ENCODE measurements at places on chromosomes 13 and 19. TPM values are rescaled to one million over a fixed set of nuclear protein-coding genes. Genes with fewer than 3 reads are reported as not detected.

NLRP5 gene
- total RNA-seq = not detected

TSPAN16 gene
- not detected for total RNA-seq

LRG1 gene
- 12.0 TPM for total RNA-seq

ETV2 gene
- total RNA-seq = 0.20 TPM

CGB2 gene
- total RNA-seq = not detected

DNA sequence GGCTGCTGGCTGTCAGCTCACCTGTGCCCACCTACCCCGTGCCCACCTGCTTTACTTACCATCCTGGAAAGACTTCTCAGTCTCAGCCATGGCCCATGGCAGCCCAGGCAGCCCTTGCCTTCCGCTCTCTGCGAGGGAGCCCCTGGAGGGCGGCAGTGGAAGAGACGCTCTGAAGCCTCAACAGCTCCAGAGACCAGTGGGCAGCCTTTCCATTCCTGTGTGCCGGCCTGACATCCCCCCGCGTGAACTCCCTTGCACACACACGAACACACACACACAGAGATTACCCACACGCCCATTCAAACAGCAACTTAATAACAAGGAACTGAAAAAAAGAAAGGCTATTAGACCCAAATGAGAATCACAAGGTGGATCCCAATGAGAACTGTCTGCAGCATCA, 14.2 kb upstream of the RASA3 start:
- no peak overlapping the region for H3K27ac ChIP-seq
- no peaks in the 10 kb centered on the region for H3K4me1 ChIP-seq
- no peak overlapping the region for H3K4me3 ChIP-seq
- no peak for DNase-seq

DNA sequence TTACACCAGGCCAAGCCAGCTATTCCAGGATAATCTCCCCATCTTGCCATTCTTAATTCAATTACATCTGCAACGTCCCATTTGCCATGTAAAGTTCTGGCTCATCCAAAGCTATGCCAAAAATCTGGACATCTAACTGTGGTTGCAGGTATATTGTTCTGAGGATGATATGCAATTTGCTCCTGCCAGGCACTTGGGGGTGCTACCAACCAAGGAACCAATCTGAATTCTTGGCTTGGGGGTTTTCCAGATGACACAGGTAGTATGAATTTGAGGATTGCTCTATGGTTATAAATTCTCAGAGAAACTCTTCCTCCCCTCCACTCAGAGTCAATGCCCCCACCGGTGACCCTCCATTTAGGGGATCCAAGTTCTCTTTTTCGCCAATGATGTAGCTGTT, 33.0 kb downstream of the CRYL1 start:
- peaks cover 31% of the 10 kb centered on the region for H3K4me1 ChIP-seq
- peak; percentile 46 for DNase-seq
- H3K4me3 ChIP-seq = no peak overlapping the region
- no peaks in the 10 kb centered on the region for H3K27me3 ChIP-seq

DNA sequence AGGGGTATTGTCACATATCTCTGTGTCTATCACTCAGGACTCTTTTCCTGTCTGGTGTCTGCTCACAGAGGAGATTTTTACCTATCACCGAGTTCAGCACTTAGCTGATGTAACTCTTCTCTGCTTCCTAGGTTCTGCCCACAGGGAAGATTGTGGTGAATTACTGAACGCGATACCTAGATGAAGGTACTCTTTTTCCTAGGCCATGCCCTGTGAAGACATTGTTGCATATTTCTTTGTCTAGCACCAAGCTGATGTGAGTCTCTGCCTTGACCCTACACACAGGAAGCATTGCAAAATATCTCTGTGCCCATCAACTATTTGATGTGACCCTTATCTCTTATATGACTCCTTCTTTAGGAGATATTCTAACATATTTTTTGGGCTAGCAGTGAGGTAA, 72.1 kb upstream of the ZNF43 start:
- H3K27ac ChIP-seq = no peak overlapping the region
- H3K4me3 ChIP-seq = no peak overlapping the region
- no peaks in the 10 kb centered on the region for H3K4me1 ChIP-seq
- H3K27me3 ChIP-seq = no peaks in the 10 kb centered on the region

GRCh38 chr19:30783936-30784335, 411.8 kb downstream of the ZNF536 start:
- DNase-seq = no peak
- no peak overlapping the region for H3K27ac ChIP-seq
- no peaks in the 10 kb centered on the region for H3K4me1 ChIP-seq
- H3K4me3 ChIP-seq = no peak overlapping the region
- H3K27me3 ChIP-seq = no peaks in the 10 kb centered on the region
- no peaks in the 10 kb centered on the region for H3K36me3 ChIP-seq

DNA sequence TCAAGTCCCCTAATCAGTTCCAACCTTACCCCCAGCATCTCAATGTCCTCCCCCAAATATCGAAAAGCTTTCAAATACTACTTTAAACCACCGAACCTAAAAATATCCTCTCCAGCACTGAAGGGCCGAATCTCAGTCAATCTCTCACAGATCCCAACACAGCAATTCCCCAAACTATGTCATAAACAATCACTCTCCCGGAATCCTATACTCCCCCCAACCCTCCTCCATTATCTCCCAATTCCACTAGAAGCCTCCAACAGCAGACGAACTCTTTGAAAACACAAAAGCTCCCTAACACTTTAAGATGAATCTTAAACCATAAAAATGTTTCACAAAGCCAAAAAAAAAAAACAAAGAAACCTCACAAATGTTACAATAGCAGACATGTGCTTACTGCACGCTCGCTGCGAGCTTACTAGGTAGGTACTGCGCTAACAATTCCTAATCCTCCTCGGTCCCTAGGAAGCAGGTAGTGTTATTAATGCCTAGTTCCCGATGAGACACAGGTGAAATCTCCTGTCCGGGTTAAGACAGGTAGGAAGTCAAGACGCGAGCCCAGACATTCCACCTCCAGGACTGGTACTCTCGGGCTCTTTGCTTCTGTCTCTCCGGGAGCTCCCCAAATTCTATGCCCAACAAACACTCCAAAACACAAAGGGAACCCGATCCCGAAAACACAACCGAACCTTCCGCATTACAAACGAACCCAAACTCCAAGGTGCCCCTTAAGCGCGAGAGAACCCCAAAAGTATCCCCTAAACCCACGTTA, 14.2 kb downstream of the FBXO46 start:
- H3K4me3 ChIP-seq = peak overlapping the region; percentile 79
- H3K27ac ChIP-seq = peak overlapping the region; percentile 88
- no peaks in the 10 kb centered on the region for H3K27me3 ChIP-seq
- peaks cover 57% of the 10 kb centered on the region for H3K4me1 ChIP-seq
- DNase-seq = no peak

- no peaks in the 10 kb centered on the region for H3K27me3 ChIP-seq
- no peak overlapping the region for H3K4me3 ChIP-seq
- H3K36me3 ChIP-seq = peaks cover 9% of the 10 kb centered on the region
- no peaks in the 10 kb centered on the region for H3K4me1 ChIP-seq
- no peak overlapping the region for H3K27ac ChIP-seq
These were observed 9.8 kb downstream of the ZNF333 start for GRCh38 chr19:14699641-14700040.

GRCh38 chr13:41820581-41821237, 140.2 kb downstream of the VWA8 start:
- no peaks in the 10 kb centered on the region for H3K27me3 ChIP-seq
- H3K4me3 ChIP-seq = no peak overlapping the region
- no peaks in the 10 kb centered on the region for H3K4me1 ChIP-seq
- H3K36me3 ChIP-seq = peaks cover 30% of the 10 kb centered on the region
- H3K27ac ChIP-seq = no peak overlapping the region

DNA sequence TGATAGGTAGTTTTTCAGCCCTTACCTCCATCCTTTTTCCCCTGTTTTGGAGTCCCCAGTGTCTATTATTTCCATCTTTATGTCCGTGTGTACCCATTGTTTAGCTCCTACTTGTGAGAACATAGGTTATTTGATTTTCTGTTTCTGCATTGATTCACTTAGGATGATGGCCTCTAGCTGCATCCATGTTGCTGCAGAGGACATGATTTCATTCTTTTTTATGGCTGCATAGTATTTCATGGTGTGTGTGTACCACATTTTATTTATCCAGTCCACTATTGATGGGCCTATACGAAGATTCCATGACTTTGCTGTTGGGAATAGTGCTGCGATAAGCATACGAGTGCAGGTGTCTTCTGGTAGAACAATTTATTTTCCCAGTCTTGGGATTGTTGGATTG, 15.0 kb upstream of the ZNF527 start:
- H3K27me3 ChIP-seq = no peaks in the 10 kb centered on the region
- no peak overlapping the region for H3K27ac ChIP-seq
- no peak overlapping the region for H3K4me3 ChIP-seq
- H3K36me3 ChIP-seq = peaks cover 1% of the 10 kb centered on the region
- H3K4me1 ChIP-seq = no peaks in the 10 kb centered on the region
- no peak for DNase-seq

- H3K4me1 ChIP-seq = peaks cover 35% of the 10 kb centered on the region
- no peak for DNase-seq
- no peaks in the 10 kb centered on the region for H3K36me3 ChIP-seq
- H3K27me3 ChIP-seq = no peaks in the 10 kb centered on the region
- peak overlapping the region; percentile 48 for H3K27ac ChIP-seq
These were observed 506 bp upstream of the MRPL34 start for GRCh38 chr19:17305216-17305516.

- no peaks in the 10 kb centered on the region for H3K36me3 ChIP-seq
- DNase-seq = peak; percentile 86
- peaks cover 6% of the 10 kb centered on the region for H3K27me3 ChIP-seq
- H3K27ac ChIP-seq = peak overlapping the region; percentile 33
- H3K4me3 ChIP-seq = peak overlapping the region; percentile 8
- H3K4me1 ChIP-seq = peaks cover 50% of the 10 kb centered on the region
These were observed 5.5 kb upstream of the GALP start for GRCh38 chr19:56170261-56170660.

GRCh38 chr19:48290771-48291488, 21.0 kb downstream of the ZNF114 start:
- H3K36me3 ChIP-seq = peaks cover 6% of the 10 kb centered on the region
- DNase-seq = no peak
- H3K27me3 ChIP-seq = no peaks in the 10 kb centered on the region
- no peak overlapping the region for H3K27ac ChIP-seq

- no peaks in the 10 kb centered on the region for H3K4me1 ChIP-seq
- DNase-seq = no peak
- no peak overlapping the region for H3K27ac ChIP-seq
- H3K27me3 ChIP-seq = no peaks in the 10 kb centered on the region
These were observed 880.4 kb downstream of the EFNB2 start for GRCh38 chr13:105655046-105655445.

DNA sequence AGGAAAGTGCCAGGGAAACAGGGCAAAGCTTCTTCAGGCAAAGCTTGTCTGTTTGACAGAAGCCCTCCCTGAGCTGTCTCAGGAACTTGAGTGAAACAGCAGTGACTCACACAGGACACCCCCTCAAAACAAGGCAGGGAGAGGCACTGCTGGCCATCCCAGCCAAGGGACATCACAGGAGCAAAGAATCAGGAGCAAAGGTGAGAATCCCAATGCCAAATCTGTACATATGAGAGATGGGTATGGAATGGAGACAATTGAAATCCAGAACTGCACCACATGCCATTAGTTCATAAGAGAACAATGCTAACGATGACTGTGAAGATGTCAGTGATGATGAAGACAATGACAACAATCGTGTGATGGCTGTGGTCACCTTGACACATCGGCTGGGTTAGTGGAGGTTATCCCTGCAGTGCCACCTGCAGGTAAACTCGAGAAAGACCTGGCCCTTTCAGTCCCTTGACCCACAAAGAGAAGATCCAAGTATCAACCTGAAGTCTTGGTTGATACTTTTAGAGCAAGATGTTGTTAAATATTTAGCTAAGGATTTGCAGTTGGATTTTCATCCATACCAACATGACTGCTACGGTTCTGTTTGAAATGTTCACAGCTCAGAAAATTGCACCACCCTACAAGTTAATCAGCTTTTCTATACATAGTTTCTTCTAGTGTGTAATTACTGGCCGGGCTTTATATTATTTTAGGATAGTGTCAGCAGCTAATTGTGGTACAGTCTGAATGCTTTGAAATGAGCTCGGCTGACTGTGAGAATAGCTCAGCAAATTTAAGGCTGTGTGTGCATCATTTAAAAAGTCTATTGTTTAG, 42.0 kb upstream of the IPO5 start:
- no peak overlapping the region for H3K27ac ChIP-seq
- peak; percentile 19 for DNase-seq
- H3K36me3 ChIP-seq = no peaks in the 10 kb centered on the region
- H3K27me3 ChIP-seq = no peaks in the 10 kb centered on the region
- H3K4me3 ChIP-seq = no peak overlapping the region

- no peaks in the 10 kb centered on the region for H3K4me1 ChIP-seq
- no peak within 1 kb of the TSS for H3K27ac ChIP-seq
- peaks cover 42% of the 10 kb centered on the region for H3K27me3 ChIP-seq
- no peaks in the 10 kb centered on the region for H3K36me3 ChIP-seq
These were observed at the start of gene ATP1A3 for GRCh38 chr19:41993612-41994483. Gene ATP1A3, minus strand, starts transcription at chr19:41994230. Its CDS starts 154 bp downstream, at chr19:41994076.

GRCh38 chr13:40982772-40983171, 36.3 kb downstream of the ELF1 start:
- no peak overlapping the region for H3K27ac ChIP-seq
- no peak overlapping the region for H3K4me3 ChIP-seq
- no peaks in the 10 kb centered on the region for H3K27me3 ChIP-seq
- peaks cover 41% of the 10 kb centered on the region for H3K4me1 ChIP-seq
- DNase-seq = no peak

GRCh38 chr19:1853295-1854038, 5.2 kb upstream of the REXO1 start:
- 0 out of 2 replicates have a peak, but pooled peaks cover 2% of the 10 kb centered on the region for H3K36me3 ChIP-seq
- DNase-seq = peak; percentile 76
- peaks cover 31% of the 10 kb centered on the region for H3K4me1 ChIP-seq
- H3K4me3 ChIP-seq = no peak overlapping the region

GRCh38 chr19:46861691-46862502, 1.1 kb downstream of the ARHGAP35 start:
- H3K4me1 ChIP-seq = peaks cover 68% of the 10 kb centered on the region
- peak overlapping the region; percentile 68 for H3K4me3 ChIP-seq
- H3K27ac ChIP-seq = peak overlapping the region; percentile 100
- H3K36me3 ChIP-seq = no peaks in the 10 kb centered on the region
